SK-MEL-5 (cell line): ENCODE measurements at places on chromosomes 2 and 18. TPM values are rescaled to one million over a fixed set of nuclear protein-coding genes. Genes with fewer than 3 reads are reported as not detected.
A peak's percentile ranks its signal among the peaks of the same experiment; 100 is the strongest.

DNA sequence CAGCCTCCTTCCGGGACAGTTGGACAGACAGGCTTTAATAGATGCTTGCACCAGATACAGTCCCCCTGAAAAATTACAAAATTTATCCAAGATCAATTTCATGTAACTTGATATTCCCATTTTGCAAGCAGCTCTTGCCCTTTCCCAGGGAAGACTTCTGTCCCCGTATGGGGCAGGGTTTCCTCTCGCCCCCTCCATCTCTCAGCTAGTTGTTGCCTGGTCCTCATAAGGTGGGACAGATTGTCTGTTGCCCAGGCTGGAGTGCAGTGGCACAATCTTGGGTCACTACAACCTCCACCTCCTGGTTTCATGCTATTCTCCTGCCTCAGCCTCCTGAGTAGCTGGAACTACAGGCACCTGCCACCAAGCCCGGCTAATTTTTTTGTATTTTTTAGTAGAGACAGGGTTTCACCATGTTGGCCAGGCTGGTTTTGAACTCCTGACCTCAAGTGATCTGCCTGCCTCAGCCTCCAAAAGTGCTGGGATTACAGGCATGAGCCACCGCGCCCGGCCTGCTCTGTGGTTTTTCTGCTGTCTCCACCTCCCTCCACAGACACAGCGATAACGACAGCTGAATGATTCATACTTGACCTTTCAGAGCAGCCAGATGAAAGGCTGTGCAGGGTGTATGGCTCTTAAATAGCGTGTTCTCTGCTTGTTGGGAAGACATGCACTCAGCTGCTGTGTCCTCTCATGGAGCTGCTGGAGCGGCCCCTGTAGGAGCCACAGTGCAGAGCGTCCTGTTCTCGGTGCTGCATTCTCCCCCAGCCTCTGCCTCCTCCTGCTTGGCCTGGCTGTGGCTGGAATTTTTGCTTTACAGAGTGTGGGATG lies 61.4 kb downstream of the TTC39C start:
- DNase-seq, result peak; percentile 97

DNA sequence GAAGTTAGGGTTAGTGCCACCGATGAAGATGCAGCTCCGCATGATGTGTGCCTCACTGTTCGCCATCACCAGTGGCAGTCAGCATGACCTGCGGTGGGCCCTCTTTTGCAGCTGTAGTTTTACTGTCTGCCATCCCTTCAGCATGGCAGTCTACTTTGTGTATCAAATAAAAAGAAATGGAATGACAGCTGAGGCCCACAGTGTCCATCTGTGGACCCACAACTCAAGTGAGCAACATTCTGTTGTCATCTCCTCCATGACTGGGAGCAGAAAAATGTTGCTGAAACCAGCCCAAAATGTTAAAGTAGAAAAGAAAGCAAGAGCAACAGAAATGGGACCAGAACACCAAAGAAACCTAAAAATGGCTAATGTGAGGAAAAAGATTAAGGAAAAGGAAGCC lies 128.7 kb downstream of the MEP1B start:
- DNase-seq, result no peak

DNA sequence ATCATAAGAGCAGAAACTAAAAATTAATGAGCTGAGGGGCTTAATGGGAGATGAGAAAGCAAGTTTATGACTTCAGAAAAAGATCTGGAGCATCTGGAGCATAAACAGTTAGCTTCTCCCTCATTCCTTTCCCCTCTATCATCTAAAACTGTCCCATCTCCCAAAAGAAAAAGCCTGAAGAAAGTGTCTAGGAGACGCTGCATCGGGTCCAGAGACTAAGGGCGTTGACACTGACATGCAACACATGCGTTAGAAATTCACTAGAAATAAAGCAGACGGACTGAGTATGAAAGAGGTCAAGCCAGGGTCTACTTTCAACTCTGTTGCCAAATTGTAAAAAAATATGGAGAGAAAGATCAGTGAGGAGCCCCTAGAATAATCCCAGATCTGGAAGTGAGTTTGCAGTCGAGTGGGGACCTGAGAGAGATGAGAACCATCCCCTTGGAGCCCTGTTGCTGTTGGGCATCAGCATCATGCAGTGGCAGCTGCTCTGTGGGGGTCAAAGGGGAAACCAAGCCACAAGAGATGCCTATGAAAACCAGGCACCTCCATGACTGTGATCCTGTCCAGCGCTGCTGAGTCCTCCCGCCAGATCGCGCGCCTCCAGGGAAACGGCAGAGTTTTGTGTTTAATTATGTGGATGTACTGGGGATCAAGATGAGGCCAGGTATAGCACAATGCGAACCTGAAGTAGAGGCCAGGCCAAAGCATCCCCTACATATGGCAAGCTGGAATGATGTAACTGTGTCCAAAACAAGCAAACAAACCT lies 13.9 kb downstream of the ANTXR1 start:
- no peak for DNase-seq

DNA sequence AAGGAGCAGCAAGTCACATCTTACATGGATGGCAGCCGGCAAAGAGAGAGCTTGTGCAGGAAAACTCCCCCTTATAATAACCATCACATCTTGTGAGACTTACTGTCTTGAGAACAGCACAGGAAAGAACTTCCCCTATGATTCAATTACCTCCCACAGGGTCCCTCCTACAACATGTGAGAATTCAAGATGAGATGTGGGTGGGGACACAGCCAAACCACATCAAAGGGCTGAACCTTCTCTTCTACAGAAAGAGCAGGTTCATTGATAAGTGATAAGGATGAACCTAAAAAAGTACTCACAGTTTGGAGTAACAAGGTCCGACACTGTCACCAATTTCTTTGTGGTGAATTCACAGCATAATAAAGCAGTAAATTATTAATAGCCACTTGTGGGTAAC lies 422.2 kb upstream of the FSIP2 start:
- DNase-seq, result no peak

GRCh38 chr2:100879296-100879695 lies 59.4 kb downstream of the NPAS2 start:
- DNase-seq, result no peak

DNA sequence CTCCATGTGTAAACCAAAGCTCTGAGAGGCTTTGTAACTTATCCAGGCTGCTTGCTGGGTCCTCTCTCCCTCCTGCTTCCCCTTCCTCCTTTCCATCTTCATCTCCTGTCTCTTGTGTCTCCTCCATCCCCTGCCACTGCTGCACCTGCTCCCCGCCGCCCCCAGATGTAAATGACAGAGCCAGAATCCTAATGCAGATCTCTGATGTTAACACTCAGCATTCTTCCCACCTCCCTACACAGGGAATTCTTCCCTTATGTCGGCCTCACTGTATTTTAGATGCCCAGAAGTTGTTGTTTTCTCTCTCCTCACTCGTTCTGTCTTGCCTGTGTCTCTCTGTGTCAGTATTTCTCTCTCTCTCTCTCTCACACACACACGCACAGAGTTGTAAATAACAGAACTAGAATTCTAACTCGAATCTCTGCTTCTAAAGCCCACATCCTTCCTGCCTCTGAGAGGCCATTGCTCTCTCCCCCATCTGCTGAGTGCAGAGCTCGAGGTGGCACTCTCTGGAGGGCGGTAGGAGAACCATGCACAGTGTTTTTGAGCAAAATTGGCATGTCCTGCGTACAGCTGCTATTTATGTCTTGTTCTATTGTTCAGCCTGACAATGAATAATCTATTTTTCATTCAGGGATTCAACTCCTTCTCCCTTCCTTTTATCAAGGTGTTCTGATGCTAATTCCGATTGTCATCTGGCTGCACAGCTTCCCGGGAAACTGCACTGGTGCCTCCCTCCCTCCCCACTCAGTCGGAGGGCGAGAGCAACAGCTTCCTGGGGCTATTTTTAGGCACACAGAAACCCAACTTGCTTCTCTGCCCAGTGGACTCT lies 219.9 kb downstream of the SH3RF3 start:
- no peak for DNase-seq

- DNase-seq, result no peak
These were observed 162.7 kb downstream of the MYO3B start for GRCh38 chr2:170340693-170341068.

DNA sequence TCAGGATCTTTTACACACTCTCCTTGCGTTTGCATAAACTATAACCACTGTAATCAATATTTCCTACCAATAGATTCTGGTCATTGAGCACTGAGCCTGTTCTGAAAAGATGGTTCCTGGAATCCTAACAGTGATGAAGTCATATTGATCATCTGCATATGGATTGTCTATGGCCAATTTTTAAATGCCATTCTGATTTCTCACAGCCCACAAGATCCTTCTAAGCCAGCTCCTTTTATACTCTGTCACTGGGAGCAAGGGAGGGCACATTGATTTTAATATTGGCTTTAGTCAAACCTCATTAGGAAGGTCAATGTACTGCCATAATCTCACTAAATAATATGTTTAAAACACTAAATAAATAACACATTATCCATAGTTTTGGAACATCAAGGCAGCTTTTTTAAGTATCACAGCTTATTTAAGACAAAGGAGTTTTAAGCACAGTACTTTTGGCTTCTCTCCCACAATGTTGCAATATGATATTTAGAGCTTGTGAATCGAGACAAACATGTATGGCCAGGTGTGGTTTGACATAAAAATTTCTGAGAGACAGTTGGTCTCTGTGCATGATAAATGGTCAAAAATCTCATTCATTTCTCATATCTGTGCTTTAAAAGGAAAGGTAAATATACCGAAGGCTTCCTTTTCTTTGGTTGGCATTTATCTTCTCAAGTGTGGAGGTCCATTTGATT lies 267.3 kb downstream of the MTX2 start:
- DNase-seq, result no peak

GRCh38 chr2:118764855-118765254 lies 82.6 kb downstream of the EN1 start:
- DNase-seq, result no peak

DNA sequence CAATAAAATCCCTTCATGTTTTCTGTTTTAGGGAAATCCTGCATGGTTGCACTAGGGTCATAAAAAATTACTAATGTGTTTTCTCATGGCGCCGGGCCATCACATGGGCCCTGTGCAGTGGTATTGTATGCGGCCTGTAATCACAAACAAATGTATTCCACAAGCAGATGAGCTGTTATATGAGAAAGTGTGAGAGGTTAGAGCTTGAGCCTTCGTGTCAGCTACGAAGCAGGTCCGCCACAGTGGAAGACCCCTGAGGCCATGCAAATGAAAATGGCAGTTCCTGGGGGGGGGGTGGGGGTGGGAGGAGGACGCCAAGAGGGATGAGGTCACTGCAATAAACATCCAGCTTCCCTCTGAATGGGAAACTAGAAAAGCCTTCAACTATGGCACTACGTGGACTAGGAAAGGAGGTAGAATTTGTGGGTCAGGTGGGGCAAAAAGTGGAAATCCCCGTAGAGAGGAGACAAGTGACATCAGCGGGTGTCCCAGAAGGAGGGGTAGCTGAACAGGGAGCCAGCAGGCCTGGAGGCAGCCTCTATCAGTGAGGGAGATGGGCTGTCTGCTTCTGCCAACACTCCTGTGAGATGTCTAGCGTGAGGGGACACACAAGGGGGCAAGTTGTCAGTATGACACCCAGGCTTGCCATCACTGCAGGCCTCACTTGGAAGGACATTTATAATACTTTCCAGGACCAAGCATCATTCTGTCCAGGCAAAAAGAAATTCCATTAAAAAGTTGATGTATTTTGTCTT lies 130.3 kb upstream of the CTAGE1 start:
- DNase-seq, result no peak

- no peak for DNase-seq
These were observed 93.9 kb downstream of the ZNF804A start for GRCh38 chr2:184692141-184692734.

- no peak for DNase-seq
These were observed 1973.4 kb downstream of the SUCLG1 start for GRCh38 chr2:82485701-82486100.

GRCh38 chr2:195538937-195539336 lies 118.1 kb upstream of the SLC39A10 start:
- no peak for DNase-seq

GRCh38 chr2:229882583-229882982 lies 39.2 kb downstream of the TRIP12 start:
- no peak for DNase-seq

GRCh38 chr2:11012131-11012693 lies 100.5 kb downstream of the KCNF1 start:
- DNase-seq, result no peak

GRCh38 chr18:36630917-36631316 lies 197.9 kb downstream of the TPGS2 start:
- no peak for DNase-seq

GRCh38 chr2:207051385-207051965 lies 112.2 kb downstream of the CPO start:
- DNase-seq, result no peak

DNA sequence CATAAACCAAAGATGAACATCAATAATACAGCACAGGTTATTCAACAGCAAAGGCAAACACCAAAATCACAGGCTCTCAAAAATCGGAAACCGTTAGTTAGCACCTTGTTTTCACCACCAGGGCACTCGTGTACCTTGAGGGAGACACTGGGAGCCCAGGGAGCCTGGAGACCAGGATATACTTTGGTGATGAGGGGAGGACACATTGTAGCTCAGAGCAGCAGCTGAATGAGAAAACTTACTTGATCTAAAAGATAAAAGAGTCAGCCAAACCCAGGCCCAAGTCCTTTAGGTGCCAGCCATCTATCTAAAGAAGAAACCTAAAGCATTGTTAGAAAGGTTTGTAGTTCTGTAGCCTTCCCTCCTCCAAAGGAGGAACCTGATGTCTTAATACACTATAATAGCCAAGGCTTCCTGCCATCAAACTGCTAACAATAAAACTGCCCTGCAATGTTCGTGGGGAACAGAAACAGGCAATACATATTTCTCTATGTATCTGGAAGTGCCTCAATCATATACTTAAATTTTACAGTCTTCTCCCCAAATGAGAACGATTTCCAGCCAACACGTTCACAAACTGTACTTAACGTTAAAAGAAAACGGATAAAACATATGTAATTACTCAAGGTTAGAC lies 19.3 kb downstream of the BCL11A start:
- no peak for DNase-seq

DNA sequence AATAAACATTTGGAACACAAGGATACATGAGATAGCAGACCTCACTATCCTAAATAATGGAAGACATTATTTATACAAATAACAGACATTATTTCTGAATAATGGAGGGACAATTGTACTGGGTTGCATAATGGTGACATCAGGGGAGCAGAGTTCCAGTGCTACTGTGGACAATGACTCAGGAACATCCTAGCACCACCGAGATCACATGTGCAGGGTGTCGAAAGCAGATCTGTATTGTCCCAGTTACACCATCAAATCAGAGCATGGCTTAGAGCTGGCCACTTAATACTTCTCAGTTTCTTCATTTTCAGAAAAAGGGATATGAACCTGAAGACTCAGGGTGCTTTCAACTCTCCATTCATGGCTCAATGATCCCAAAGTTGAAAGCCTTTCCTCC lies 249.1 kb upstream of the RBMS1 start:
- DNase-seq, result no peak

- DNase-seq, result no peak
These were observed 4.8 kb downstream of the TNFRSF11A start for GRCh38 chr18:62329691-62330454.

The PKDCC gene
- 12.2 and 15.1 TPM in 2 replicates for total RNA-seq

The IL36B gene
- not detected in 2 replicates for total RNA-seq

The NPPC gene
- total RNA-seq, result 2.1 and 2.4 TPM in 2 replicates

The ARHGEF4 gene
- total RNA-seq, result 2.9 and 4.0 TPM in 2 replicates

The KCNJ3 gene
- not detected in 2 replicates for total RNA-seq

The FBXO48 gene
- total RNA-seq, result 0.83 and 1.2 TPM in 2 replicates

The TSPYL6 gene
- total RNA-seq, result not detected in 2 replicates

The ADAM23 gene
- total RNA-seq, result 7.6 and 9.3 TPM in 2 replicates

The RAD51AP2 gene
- total RNA-seq, result not detected in 2 replicates

The DPYSL5 gene
- not detected in 2 replicates for total RNA-seq

The PFN4 gene
- total RNA-seq, result 1.6 and 2.3 TPM in 2 replicates

The LOXHD1 gene
- total RNA-seq, result not detected in 2 replicates
